Left kidney (tissue), 8 donors: ENCODE measurements at places on chromosomes 5 and 9.
A peak's percentile ranks its signal among the peaks of the same experiment; 100 is the strongest.

DNA sequence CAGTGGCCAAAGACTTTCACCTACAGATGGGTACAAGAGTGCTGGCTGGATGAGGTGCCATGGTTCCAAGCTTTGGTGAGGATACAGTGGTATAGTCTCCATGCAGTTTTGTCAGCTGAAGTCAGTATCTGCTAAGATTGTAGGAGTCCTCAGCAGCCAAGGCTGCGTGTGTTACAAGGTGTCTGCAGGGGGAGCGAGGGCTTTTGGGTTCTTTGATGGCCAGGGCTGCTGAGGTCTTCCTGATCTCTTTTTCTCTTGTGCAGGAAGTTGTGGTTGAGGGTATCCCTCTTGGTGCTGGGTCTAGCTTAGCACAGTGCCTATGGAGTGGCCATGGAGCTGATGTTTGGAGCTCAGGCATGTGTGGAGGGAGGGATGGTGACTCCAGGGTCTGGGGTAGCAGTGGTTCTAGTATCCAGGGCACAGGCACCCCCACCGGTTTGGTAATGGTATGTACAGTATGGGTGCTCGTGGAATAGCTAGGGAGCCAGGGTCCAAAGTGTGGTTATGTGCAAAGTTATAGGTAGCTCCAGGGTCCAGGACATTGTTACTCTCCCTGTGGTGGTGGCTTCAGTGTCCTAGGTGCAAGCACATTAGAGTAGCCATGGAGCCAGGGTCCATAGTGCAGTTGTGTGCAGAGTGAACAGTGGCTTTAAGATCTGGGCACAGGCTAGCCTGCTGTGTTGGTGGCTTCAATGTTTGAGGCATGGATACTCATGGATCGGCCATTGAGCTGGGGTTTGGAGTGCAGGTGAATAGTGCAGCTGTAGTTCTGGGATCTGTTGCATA is 36.7 kb downstream of the CNTLN start:
- DNase-seq = no peak

DNA sequence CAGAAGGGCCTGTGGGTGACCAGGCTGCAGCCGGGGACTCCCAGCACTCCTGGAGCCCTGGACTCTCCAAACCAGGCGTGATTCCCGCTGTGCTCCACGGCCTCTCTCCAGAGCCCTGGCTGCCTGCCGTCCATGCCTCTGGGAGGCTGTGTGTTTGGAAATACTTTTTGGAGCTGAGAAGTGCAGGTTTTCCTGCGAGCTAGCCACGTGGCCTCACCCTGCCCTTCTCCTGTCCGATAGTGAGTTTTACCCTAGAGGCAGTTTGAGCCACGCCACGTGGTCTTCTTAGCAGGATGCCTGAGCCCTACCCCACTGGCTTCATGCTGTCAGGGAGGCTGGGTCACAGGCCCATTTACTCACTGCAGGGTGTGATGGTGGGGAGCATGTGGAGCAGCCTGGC is 71.3 kb downstream of the COL5A1 start:
- DNase-seq = no peak

- DNase-seq = peak; percentile 69
These were observed 577 bp downstream of the AP3S1 start for GRCh38 chr5:115842089-115842935.

DNA sequence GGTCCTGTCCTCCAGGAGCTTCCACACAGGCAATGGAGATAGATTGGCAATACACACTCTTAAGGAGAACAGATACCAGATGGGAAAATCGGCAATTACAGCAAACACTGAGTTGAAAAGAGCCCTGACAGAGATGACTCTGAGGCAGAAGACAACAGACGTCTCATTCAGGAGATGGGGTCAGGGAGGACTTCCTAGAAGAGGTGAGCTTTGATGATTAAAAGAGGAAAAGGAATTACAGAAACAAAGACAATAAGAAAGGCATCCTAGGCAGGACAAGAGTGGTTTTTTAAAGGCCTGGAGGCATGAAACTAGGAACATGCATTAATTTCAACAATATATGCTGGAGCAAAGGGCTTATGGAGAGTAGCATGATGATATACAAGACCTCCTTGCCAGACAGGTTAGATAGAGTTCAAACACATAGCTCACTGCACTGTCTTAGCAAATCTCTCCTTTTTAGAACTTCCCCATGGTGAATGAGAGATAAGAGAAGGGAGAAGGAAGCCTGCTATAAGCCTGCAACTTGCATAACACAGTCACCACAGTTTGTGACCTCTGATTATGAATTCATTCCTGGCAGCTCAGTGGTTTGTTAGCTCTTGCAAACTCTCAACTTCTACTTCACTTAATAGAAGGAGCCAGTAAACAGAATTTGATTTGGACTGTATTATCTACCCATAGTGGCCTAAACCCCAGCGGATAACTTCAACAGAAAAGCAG is 48.5 kb downstream of the SIL1 start:
- DNase-seq = no peak

DNA sequence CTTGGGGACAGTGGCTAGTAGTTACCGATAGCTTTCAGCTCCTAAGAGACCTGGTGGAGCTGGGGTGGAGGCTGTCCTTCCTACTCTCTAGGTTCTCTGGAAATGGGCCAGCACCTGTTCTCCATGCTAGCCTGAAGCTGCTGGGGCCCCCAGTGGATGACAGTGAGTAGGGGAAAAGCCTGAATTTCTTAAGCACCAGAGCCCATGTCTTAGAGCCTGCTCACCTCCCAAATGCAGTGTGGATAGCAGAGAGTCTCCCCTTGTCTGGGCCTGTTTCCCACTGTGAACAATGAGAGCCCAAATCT is 105.8 kb downstream of the DAB2IP start:
- DNase-seq = no peak

DNA sequence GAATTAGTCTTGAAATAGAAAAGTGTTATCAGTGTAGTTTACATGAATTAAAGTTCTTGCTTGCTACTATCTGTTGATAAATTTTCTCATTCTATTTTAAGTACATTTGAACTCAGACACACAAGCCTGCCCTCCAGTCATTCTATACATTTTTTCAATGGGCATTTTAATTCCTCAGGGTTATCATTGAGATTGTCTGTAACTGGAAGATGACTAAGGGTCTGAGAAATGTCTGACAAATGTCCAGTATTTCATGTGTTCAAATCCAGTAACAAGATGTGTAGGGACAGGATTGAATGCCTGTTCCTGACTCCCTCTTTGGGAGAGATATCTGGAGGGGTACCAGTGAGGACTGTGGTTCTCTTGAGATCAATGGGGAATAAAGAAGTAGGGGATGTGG is 223.9 kb upstream of the ADAMTSL1 start:
- DNase-seq = no peak

DNA sequence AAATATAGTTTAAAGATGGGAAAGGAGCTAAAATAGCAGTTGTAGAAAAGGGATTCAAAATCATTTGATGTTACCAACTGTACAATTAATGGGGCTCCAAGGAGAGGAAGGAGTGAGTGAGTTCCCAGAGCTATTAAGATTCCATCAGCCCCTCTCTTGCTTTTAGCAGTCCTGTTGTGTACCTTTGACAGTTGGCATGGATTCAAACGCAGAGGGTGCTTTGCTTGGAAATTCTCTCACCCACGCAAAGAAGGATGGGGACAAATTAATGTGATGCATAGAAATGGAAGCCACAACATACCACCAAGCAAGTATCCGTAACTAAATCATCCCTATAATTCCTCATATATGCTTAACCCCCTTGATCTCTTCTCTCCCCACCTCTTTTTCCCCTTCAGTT is 461.3 kb downstream of the EBF1 start:
- no peak for DNase-seq

- DNase-seq = no peak
These were observed 4.3 kb upstream of the RNF44 start for GRCh38 chr5:176541338-176542134.

DNA sequence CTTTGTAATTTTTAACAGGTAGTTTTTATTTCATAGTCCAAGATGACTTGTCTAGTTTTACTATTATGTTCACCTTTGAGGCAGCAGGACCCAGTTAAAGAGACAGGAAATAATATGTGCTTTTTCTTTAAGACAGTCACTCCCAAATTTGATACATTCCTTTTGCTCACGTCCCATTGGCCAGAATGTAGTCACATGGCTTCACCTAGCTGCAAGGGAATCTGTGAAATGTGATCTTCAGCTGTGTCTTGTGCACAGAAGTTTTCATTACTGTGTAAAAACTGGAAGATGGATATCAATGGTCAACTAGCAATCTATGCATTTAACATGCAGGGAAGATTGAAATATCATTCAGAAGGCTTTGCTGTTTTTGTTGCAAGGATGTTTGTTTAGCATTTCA is 41.1 kb downstream of the XRCC4 start:
- DNase-seq = no peak

DNA sequence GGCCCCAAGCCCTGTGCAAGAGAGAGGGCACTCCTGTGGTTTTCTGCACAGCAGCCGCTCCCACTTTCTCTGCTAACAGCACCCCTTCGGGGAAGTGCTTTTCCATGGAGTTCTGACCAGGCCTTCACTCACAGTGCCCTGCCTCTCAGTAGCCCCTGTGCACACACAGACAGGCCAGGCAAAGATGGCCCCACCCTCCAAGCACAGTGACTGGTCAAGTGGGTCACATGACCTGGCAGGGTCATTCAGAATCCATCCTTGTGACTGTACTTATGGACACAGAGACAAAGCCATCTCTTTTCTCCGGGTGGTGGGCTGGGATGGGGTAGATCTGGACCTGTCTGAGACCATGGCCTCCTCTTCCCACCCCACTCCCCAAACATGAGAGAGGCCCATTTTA is 82.5 kb downstream of the PSD2 start:
- DNase-seq = no peak

DNA sequence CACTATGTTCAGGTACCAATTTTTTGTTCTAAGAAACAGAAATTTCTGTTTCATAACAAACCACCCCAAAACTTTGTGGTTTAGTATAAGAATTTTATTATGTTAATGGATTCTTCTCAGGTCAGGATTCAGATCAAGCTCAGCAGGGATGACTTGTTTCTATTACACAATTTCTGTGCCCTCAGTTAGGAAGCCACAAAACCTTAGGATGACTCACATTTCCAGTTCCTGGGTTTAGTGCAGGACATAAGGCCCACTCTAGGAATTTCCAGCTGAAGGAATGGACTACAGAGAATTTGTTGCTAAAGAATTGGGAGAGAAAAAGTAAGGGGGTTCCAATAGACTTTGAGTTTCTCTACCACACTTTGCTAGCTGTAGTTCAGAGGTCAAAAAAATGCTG is 629.3 kb downstream of the ANXA1 start:
- no peak for DNase-seq

GRCh38 chr5:375921-376798 is 54.6 kb downstream of the AHRR start:
- DNase-seq = no peak

DNA sequence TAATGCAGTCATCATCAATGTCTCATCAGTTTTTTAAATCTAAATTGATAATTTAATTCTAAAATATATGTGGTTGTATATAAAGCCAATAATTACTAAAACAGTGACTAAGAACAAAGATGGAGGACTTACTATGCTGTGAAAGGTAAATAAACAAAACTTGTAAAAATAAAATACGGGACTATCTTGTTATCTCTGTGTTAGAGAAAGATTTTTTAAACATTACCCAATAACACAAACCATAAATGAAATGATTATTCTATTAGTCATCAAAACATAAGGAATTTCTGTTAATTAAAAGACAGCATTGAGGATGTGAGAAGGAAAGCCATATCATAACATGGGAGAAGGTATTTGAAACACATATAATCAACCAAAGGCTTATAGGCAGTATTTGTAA is 226.2 kb upstream of the SMC2 start:
- no peak for DNase-seq

DNA sequence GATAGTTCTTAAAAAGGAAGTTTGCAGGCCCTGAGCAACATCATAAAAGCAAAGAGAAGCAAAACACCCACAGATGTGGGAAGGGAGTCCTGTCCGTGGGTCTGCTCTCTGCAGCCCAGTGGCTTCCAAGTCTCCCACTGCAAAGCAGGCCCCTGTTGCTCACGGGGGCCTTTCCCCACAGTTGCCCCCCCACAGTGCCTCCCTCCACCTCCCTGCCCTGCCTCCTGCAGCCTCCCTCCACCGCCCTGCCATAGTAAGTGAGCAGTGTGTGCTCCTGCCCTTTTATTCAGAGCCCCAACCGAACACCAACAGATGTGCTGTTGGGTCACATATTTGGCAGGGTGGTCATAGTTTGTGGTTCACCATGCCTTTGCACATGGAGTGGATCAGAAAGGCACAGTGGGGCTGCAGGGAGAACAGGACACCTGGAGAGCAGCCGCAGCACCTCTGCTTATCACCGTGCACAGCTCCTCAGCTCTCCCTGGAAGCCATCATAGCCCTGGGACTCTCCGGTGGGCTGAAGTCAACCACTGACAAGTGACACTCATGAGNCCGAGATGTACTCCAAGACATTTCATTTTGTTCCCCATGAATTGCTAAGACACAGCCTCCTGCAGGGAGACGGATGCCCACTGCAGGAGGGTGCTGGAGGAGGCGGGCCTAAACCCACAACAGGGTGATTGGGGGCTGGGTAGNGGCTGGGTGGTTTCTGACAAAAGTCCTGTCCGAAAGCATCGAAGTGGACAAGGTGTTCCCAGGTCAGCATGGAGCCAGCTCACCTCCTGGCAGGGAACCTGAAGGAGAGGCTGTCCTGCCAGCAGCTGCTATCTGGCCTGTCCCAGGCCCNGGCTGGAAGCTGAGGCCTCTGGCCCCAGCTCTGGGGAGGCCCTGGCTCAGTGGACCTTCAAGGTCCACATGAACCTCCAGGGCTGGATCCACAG is 278.9 kb downstream of the GADD45G start:
- DNase-seq = no peak

DNA sequence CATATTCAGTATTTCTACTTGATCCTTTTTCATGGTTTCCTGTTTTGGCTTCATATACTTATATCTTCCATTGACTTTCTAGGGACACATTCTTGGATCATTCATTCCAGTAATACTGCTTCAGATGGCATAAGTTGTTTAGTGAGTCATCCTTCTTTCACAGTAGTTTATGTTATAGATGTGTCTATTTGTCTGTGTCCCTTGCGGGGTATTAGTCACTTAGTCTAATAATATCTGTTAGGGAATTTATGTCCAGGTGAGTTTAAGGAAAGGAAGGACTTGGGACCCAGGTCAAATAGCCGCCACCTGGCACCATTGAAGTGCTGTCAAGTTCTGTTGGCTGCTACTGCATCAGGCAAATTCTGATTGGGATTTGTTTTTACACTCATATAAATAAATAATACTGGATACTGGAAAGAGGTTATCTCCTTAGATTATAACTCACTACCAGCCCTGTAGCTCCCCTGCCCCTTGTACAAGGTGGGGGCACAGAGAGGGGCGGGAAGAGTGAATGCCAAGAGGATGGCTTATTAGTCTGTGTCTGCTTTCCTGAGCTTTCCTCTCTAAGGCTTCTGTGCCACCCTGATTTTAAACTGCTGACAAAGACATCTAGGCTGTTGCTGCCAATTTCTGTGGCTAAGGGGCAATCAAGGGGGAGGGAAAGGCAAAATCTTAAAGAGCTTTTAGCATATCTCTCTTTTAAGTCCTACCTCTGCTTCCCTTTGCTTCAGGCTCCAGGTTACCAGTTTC is 64.9 kb downstream of the CDC42SE2 start:
- DNase-seq = no peak

- peak; percentile 34 for DNase-seq
These were observed 55.4 kb downstream of the HINT1 start for GRCh38 chr5:131109540-131110255.

DNA sequence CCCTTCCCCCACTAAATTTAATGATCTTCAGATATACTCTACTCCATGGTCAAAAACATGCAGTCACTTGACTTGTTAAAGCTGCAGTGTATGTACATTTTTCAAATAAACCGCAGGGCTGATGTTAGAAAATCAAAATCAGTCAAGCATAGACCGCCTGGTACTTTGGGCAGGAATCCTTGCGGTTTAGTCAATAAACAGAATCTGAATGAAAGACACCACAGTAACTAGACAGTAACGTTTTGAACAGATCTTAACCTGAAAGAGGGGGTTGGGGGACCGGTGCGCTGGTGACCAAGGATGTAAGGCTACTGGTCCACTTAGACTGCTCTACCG is 188.8 kb downstream of the BNC2 start:
- DNase-seq = no peak
